ENCODE measurements at places on chromosomes 2 and 18.

DNA sequence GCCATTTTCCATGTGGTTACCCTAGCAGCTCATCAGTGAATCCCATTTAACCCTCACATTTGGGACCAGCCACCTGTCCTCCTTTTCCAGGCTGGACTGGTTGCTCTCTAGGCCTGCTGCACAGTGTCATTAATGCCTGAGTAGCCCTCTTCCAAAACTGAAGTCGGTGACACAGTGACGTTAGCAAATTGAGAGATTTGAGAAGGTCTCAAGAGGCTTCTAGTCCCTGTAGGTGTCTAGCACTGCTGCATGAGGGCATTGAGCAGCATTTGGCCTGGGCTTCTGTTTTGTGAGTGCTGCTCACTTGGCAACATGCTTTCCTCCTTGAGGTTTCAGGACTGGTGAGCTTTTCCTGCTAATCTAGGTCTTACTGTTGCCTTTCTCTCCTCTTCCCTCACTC lies 36.7 kb downstream of the PKP4 start:
- no peak for DNase-seq

DNA sequence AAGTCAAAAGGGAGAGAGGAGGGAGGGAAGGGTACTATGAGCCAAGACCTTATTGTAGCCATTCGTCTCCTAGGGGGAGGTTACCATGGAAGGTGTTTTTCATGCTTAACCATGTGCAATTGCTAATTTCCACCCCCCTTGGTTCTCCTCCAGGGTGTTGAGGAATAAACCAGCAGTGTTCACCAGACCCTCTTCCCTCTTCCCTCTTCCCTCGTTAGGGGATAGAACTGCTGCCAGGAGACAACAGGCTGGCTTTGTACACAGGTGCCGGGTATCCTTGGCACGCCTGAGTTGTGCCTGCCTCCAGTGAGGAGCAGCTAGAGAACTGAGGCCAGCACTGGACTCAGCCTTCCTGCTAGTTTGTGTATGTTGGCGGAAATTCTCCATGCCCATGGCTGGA lies 41.1 kb upstream of the ARL5A start:
- no peak for DNase-seq

- no peak for DNase-seq
These were observed 21.6 kb downstream of the AQP12A start for GRCh38 chr2:240713071-240713927.

GRCh38 chr18:76985951-76986236 lies 146.7 kb downstream of the MBP start:
- no peak for DNase-seq

- peak; percentile 75 for DNase-seq
These were observed 11.9 kb upstream of the B3GNT7 start for GRCh38 chr2:231383416-231384108.

- DNase-seq, result no peak
These were observed 120.3 kb upstream of the UXS1 start for GRCh38 chr2:106314444-106314843.

- no peak for DNase-seq
These were observed 70.7 kb downstream of the SOS1 start for GRCh38 chr2:39050109-39050508.
